Chondrocyte (in vitro differentiated cells): ENCODE measurements at places on chromosomes 3 and 15. TPM values are rescaled to one million over a fixed set of nuclear protein-coding genes. Genes with fewer than 3 reads are reported as not detected.

GRCh38 chr3:38151667-38152265 lies 13.3 kb downstream of the MYD88 start:
- peaks cover under 1% of the 10 kb centered on the region for H3K36me3 ChIP-seq
- no peak overlapping the region for H3K27ac ChIP-seq
- H3K4me3 ChIP-seq = no peak overlapping the region

HDAC11 gene
- total RNA-seq = 10.7 to 16.5 TPM (median 15.2 TPM) in 3 replicates

GRCh38 chr15:85757939-85758654 lies 36.6 kb downstream of the KLHL25 start:
- no peak overlapping the region for H3K27ac ChIP-seq
- no peaks in the 10 kb centered on the region for H3K36me3 ChIP-seq
- peak; percentile 72 for DNase-seq
- H3K4me3 ChIP-seq = no peak overlapping the region
- no peaks in the 10 kb centered on the region for H3K4me1 ChIP-seq

DNA sequence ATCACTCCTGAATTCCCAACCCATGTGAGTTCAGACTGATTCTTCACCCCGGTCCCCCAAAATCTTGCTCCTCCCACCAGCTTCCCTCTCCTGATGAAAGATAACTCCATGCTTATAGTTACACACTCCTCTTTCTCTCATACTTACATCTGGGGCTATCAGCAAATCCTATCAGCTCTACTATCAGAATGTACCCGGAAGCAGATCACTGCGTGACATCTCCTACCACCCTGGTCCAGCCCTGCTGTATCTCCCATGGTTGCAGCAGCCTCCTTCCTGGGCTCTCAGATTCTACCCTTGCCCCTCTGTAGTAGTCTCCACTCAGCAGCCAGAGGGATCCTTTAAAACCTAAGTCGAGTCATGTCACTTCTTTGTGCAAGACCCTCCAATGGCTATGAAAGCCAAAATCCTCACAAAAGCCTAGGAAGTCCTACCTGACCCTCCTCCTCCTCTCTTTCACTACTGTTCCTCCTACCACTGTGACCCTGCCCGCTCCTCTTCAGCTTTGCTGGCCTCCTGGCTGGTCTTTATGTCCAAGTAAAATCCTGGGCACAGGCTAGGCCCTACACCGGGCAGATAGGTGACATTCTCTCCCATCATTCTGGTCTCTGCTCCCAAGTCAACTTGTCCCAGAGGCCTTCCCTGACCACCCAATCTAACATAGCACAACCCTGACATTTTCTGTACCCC lies 16.2 kb downstream of the XIRP1 start:
- H3K27me3 ChIP-seq = no peaks in the 10 kb centered on the region
- H3K4me1 ChIP-seq = peaks cover 26% of the 10 kb centered on the region
- no peak for DNase-seq
